CD4-positive, alpha-beta T cell treated with Interleukin-4 for 4 hours (primary cell): ENCODE measurements at places on chromosomes 5 and 9.

DNA sequence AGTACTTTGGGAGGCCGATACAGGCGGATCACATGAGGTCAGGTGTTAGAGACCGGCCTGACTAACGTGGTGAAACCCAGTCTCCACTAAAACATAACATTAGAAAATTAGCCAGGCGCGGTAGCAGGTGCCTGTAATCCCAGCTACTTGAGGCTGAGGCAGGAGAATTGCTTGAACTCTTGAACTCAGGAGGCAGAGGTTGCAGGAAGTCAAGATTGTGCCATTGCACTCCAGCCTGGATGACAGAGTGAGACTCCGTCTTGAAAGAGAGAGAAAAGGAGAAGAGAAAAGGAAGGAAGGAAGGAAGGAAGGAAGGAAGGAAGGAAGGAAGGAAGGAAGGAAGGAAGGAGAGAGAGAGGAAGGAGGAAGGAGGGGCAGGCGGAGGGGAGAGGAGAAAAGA is 45.1 kb downstream of the MYO10 start:
- no peak for DNase-seq

DNA sequence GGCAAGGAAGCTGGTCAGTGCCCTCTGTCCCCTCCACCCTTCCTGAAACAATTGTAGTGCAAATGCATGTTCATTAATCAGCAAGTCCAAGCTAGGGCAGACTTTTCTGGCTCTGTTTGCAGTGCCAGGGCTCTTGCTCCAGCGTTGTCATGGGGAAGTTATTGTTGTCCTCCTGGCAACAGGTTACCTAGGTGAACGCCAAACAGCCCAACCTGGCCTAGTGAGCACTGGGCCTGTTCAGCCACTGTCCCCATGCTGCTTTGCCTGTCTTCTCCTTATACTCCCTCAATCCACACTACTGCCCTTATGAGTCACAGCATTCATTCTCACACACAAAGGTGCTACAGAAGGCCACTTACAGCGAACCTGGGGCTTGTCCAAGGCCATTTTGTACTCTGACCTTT is 34.5 kb upstream of the GLIS3 start:
- no peak for DNase-seq

- no peak for DNase-seq
These were observed 93.0 kb downstream of the PRDM6 start for GRCh38 chr5:123182072-123182471.

- DNase-seq: no peak
These were observed 140.8 kb downstream of the BARX1 start for GRCh38 chr9:93814077-93814956.
